Ureter (tissue), 1 donor: ENCODE measurements at places on chromosomes 4 and X. TPM values are rescaled to one million over a fixed set of nuclear protein-coding genes. Genes with fewer than 3 reads are reported as not detected.

DNA sequence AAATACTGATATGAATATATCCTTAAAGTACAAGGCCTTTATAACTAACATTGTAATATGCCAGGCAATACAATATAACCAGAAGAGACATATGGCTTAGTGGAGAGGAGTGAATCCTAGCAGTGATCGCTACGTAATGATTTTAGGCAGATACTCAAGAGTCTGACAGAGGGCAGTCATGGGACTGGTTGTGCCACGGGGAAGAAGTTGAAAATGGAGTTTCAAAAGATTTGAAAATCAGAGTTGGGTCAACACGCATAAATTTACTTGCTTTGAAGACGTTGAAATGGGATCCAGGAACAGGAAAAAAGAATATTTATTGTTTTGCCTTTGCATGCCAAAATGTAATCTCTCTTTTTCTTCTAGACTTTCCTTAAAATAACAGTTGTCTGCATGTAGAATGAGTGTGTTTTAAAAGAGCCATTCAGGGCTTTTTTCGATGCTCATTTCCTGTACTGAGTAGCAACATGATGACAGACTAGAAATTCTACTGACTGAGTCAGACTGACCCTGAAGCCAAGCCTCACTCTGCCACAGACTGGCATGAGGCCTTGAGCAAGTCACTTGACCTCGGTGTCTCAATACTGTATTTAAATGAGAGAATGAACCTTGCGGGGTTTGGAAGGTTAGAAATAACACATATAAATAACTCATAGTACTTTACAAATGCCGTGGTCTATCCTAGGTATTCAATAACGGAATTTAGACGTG, 8.1 kb upstream of the SMS start:
- DNase-seq = no peak

DNA sequence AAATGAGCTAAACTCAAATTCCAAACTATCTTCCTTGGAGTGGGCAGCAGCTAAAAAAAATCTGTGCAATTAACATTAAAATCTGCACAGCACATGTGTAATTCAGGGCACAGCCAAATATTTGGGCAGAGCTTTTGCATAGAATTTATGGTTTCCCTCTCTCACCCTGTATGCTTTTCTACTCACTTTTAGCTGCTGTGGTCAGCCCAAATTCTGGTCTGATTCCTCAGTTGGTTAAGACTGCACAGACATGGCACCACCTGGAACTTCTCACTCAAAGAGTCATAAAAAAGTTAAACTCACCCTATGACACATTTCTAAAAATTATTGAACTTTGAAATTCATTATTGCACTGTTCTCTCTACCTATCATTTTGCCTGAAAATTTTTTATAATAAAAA, 4.9 kb upstream of the PLK4 start:
- DNase-seq = no peak

- no peak for DNase-seq
Observed at GRCh38 chrX:5176766-5177165, 1051.9 kb downstream of the NLGN4X start.

- DNase-seq = no peak
Observed at GRCh38 chr4:7790999-7791398, 148.7 kb downstream of the AFAP1 start.

PRAF2 gene
- total RNA-seq = 20.9 TPM
